Activated T-cell treated with anti-CD3 and anti-CD28 coated beads for 48 hours (primary cell): ENCODE measurements at places on chromosomes 1 and 21.

DNA sequence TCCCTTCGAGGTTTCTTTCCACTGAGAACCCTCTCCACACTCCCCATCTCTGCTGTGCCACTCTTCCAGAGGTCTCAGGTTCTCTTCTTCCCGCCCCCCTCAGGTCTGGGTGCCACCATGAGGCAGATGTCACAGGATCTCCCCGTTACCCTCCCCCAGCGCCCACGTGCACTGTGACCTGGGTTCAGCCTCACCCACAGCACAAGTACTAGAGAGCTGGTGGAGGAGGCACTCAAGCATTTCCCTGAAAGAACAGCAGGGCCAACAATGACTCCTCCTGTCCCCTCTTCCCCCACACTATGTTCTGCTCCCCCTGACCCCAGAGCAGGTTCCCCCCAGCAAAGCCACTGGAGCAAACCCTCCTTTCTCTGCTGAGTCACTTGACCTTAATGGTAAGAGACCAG is 14.3 kb downstream of the PLEKHA6 start:
- DNase-seq = no peak

DNA sequence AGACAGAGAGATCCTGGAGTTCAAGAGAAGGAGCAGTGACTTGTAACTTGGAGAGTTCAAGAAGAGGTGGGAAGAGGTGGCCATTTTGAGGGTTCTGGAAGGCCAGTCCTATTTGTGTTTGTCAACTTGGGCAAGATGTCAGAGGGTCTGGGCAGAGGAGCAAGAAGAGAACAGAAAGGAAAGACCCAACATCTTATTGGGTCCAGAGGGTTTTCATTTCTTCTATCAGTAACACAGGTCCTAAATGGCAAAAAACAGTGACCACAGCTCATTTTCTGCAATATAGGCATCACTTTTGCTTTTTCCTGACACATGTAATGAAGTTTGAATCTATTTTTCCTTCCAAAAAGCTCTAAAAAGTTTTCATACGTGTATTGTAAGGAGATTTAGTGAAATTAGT is 38.3 kb upstream of the MAP10 start:
- no peak for DNase-seq

GRCh38 chr1:154666051-154666790 is 58.2 kb upstream of the ADAR start:
- DNase-seq = no peak

DNA sequence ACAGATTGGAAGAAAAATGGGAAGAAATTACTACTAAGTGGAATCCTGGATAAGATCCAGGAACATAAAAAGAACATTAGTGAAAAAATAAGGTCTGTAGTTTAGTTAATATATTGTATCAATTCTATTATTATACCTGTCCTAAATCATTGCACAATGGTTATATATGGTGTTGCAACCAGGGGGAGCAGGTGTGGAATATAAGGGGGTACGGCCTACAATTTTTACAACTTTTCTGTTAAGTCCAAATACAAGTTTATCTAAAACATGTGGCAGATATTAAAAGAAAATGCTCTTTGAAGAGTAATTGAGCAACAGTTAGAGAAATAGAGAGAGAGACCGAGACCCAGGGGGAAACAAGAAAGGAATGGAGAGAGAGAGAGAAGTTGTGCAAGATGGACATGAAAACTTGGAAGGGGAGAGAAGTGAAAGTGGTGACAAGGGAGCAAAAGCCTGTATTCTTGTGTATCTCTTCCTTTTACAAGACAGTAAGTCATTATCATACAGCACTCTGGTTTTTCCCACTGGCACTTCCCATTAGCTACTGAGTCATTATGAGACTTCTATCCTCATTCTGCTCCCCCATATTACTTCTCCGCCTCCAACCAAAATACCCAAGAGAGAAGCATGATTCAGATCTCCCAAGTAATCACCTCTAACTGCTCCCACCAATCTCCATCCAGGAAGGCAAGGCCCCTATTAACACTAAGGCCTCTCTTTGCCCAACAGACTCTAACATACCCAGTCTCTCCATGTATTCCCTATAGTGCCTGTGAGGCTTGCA is 22.3 kb upstream of the TRAF3IP3 start:
- no peak for DNase-seq

GRCh38 chr1:67791686-67792085 is 41.6 kb downstream of the GNG12 start:
- no peak for DNase-seq

DNA sequence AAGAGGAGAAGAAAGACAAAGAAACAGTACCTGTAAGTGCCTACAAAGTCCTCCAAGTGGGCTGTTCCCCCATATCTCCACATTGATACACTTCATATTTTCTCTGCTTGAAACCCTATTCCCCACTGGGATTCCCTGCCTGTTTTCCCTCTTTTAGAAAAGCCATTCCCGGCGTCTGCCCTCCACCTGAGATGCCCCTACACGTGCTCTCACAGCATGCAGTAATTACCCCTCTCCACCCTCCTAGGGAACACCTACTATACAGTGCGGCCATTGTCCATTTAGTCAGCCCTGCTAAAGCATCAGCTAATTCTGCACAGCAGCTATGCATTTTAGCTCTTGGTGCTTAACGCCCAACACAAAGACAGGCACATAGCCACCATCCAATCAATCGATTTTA is 135.7 kb upstream of the TIAM1 start:
- no peak for DNase-seq

DNA sequence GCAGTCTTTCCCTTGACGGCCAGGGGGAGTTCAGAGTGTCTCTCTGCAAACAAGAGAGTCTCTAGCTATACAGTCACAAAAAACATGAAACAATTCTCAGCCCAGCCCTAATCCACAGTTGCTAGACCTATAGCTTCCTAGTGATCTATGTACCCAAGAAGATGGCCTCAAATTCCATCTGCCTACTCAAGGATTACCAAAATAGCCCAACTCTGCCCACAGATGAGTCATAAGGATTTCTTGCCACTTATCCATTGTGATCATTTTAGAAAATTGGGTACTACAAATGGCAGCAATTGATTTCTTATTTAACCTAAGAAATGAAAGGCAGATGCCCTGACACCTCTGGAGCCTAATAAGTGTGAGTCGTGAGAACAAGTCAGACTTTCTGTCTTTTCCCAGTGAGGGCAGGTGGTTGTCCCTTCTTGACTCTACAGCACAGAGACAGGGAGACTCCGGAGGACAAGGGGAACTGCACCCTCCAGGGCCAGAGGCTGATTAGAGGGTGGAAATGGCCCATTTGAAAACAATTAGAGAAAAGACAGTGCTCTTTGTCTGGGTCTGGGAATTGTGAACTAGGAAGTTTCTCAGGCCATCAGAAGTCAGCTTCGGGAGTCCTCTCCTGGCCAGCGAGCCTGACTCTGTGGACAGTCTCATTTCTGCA is 65.4 kb downstream of the ABCA4 start:
- DNase-seq = no peak

DNA sequence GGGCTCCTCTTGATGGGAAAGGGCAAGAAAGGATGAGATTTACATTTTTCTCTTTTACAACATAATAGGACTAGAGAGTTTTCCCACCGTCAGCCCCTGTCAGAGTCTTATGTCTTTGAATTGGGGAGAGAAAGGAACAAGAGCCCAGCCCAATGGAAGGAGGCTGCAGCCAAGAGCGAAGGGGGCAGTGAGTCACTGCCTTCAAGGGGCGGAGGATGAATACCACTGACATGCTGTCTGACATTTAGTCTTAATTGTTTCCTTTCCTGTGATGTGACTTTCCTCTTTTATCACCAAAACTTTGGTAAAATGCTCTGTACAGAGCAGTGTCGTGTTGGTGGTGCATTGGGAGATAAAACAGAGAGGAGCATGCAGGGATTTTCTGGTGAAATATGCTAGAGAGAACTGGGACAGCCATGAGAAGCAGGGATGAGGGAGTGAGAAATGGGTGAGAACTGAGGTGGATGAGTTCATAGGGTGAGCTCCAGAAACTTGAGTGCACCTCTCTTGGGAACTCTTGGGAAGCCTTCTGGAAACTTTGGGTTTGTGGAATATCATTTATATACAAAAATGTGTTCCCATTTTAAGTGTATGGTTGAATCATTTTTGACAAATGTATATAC is 179.9 kb upstream of the FGGY start:
- DNase-seq = no peak

DNA sequence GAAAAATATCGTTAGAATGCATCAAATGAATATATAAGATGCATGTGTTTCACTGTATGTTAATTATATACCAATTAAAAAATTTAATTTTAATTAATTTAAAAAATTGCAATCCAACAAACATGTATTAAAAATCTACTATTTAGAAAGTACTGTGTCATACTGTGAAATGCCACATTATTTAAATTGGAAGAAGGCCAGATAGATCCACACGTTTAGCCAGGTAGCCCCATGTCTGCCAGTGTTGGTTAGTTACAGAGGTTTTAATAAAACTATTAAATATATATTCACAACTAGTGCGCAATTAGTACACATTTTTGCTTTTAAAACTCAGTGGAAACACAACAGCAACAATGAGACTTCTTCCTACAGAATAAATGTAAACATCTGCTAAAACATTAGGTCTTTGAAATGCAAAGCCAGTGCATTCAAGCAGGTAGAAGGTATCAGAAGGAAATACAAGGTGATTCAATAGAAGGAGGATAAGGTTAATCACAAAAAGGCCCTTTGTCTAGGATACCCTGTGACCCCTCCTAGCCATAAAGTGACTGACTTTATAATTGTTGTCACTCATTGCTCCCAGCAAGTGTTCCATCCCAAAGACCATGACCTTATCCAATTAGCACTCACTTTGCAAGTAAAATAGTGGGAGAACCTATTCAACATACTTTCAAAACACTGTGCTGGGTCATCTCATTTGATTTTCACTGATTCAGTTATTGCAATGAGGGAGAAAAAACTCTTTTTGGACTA is 211.5 kb downstream of the TTLL7 start:
- no peak for DNase-seq

DNA sequence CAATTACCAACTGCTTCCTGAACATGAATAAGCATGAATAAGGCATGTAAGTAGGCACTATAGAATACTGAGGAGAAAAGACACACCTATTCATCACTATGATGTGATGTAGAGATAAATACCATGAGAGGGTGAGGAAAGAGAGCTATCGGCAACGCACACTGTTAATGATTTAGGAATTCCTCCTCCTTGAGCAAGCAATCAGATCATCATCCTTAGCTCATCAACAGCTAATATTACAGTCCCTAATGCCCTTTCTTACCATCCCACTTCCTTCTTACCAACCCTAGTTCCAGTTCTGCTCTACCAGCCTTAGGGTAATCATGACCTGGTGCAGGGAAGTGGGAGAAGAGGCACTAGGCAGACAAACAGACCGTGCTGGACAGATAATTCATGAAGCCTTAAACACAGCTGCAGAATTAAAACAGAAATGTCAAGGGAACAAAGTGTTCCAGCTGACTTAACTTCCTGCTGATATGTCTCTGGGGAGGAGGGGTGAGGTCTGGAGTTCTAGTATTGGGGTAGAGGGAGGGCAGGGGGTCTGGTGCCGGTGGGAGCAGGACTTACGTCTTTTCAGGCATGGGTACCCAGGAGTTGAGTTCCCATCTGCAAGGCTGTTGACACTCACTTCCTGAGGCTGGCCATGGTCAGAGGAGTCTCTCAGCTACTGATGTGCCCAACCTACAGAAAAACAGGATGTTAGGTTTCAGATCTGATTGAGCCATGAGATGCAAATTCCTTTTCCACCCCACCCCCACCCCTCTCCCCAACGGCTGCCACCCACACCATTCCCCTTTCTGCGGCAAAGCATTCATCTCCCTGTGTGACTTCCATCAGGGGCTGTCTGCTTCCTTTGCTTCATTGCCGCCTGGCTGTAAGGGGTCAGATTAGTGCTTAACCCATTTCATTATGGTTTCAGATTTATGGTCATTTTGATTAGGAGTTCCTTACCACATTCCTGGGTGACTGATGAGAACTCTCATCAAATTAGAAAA is 12.6 kb upstream of the RCSD1 start:
- no peak for DNase-seq

GRCh38 chr1:26289158-26290059 is 9.5 kb downstream of the SH3BGRL3 start:
- DNase-seq = no peak

DNA sequence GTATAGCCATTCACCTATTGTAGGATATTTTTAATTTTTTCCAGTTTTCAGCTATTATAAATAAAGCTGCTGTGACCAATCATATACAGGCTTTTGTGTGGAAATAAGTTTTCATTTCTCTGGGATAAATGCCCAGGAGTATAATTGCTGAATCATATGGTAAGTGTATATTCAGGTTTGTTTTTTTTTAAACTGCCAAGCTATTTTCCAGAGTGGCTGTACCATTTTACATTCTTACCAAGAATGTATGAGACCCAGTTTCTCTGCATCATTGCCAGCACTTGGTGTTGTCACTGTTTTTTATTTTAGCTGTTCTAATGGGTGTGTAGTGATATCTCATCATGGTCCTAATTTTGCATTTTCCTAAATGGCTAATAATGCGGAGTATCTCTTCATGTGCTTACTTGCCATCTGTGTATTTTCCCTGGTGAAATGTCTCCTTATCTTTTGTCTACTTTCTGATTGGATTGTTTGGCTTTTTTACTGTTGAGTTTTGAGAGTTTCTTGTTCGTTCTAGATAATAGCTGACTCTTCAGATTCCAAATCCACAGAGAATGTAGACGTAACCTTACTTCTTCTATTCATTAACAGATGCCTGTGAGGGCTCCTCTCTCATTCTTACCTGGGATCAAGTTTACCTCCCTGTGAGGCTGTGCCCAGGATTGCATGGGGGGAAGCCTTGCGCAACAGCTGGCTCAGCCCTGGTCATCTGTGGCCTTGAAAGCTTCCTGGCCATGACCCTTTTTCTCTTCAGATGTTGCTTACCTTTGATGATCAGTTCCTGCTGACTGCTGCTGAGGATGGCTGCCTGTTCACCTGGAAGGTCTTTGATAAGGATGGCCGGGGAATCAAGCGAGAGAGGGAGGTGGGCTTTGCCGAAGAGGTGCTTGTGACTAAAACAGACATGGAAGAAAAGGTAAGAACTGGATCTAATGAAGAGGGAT is 42.6 kb downstream of the CFAP57 start:
- no peak for DNase-seq

DNA sequence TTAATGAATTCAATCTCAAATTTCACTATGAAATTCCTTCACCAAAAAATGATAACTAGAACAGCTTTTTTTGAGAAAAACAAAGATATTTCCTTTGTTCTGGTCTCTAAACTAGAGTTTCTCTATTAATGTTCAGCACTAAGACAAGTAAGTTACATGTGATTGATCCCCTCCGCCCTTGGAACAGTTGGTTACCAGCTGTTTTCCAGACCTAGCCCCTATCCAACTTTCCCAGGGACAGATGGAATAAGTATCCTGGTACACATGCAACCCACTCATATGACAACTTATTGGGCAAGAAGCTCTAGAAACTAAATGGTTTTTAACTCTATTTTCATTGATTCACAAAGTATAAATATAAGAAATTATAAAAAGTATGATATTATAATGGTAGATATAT is 140.4 kb downstream of the COP1 start:
- DNase-seq = no peak
